ENCODE measurements at places on chromosomes 11 and 22.

DNA sequence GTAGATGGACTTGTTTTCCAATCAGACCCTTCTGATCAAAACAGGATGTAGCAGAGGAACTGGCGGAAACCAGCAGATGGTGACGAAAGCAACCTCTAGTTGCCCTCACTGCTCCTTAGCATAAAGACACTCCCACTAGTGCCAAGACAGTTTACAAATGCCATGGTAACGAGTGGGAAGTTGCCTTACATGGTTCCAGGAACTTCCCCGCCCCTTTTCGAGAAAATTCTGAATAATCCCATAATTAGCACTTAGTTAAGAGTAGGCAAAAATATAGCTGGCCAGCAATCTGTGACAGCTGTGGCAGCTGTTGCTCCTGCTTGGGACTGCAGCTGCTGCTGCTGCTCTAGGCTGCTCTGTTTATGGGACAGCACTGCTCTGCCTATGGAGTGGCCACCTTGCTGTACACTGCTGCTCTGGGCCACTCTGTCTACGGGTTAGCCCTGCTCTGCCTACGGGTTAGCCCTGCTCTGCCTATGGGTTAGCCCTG, 33.4 kb upstream of the SORL1 start:
- no peak for DNase-seq

DNA sequence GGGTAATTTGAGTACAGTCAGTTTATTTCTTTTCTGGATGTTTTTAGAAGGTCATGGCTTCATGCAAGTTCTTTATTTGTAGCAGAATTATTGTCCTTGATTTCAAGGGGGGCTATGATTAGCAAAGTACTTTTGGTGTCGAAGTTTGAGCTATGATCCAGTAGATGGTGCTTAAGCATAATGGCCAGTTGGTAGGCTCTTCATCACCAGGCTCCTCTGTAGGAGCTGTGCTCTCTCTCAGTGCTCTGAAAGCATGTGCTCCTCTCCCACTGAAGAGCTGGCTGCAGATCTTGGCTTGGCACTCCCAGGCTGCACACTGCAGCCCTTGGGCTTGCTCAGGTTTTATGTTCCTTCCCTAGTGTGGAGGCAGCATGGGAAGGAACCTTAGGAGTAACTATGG, 852.7 kb downstream of the LUZP2 start:
- no peak for DNase-seq

DNA sequence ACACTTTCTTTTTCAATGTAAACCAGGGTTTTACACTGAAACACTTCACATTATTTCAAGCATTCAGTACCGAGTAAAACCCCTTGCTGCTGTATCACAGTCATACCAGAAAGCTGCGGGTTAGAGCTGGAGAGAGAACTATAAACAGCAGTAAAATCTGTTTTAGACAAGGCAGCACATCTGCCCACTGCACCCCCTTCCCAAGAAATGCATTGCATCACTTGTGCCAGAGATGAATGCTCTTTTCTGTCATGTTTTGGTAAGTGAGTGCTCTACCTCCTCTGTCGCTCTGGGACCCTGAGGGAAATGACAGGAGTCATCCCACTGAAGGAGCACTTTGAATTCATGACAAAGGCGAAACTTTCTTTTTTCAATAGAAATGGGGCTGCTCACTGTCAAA, 107.2 kb downstream of the MAML2 start:
- no peak for DNase-seq

GRCh38 chr22:46462726-46463371, 74.6 kb downstream of the CELSR1 start:
- peak; percentile 66 for DNase-seq

DNA sequence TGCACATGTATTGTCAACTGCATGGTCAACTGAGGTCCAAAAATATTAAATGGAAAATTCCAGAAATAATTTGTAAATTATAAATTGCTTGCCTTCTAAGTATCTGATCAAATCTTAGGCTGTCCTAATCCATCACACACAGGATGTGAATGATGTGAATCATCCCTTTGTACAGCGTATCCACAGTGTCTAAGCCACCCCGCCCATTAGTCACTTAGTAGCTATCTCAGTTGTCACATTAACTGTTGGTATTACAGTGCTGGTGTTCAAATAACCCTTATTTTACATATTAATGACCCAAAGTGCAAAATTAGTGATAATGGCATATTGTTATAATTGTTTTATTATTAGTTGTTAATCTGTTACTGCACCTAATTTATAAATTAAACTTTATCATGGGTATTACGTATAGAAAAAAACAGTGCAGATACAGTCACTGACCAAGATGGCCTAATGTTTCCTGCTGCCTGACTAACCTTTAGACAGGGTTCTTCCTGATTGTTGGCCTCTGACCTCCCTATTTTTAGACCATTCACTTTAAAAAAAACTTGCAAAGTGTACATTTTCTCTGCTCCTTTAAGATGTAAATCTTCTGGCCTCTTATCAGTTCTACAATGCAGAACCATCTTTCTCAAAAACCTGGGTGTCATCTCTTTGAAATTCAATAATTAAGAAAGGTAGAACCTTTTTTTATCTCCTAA, 2.9 kb upstream of the SVIP start:
- no peak for DNase-seq

DNA sequence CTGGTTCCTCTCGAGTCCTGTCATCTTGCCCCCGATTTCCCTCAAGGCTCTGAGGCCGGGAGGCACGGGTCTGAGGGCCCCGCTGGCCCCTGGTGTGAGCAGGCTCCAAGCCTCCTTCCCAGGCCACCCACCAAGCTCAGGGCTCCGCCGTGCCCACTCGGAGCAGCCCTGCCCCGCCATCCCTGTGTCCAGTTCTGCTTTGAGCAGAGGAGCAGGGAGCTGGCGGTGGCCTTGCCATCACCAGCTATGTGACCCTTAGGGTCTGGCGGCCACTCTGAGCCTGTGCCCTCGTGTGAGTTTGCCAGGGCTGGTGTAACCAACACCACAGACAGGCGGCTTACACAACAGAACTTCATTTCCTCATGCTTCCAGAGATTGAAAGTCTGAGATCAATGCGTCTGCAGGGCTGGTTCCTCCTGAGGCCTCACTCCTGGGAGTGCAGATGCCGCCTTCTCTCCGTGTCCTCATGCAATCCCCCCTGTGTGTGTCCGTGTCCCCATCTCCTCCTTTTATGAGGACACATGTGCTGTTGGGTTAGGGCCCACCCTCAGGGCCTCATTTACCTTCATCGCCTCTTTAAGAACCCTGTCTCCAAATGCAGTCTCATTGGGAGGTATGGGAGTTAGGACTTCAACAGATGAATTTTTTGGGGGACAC, 36.5 kb upstream of the CELSR1 start:
- DNase-seq = no peak

GRCh38 chr11:12008790-12009616, 577 bp upstream of the DKK3 start:
- peak; percentile 90 for DNase-seq

- no peak for DNase-seq
These were observed 17.6 kb downstream of the NCAPD3 start for GRCh38 chr11:134206185-134206584.

GRCh38 chr11:35404388-35404775, 15.0 kb downstream of the SLC1A2 start:
- DNase-seq = peak; percentile 47

DNA sequence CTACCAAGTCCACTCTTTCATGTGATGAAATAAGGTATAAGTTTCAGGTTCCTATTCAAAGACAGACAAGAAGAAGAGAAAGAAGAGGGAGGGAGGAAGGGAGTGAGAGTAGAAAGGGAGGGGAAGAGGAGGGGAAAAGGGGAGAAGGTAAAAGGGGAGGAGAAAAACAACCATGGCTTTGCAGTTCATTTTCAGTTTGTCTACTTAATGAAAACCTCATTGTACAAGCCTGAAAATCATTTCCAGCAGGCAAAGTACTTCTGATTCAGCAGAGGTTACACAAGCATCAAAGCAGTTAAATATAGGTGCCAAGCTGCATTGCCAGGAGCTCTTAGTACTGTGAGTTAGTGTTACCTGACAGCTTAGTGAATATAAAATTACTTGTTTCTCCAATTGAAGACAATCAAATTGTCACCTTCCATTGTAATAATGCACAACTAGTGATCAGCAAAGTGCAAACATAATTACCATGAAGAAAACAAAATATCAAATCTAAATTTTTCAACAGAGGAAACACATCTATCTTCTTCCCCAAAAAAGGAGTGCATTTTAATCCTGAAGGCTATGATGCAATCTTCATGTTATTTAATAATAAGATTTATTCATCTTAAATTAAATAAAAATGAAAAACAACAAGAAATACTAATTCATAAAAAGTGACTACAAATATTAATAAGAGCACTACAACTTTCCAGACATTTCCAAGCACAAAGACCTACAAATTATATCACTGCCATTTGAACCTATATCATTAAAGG, 8.2 kb downstream of the SOX6 start:
- DNase-seq = no peak

DNA sequence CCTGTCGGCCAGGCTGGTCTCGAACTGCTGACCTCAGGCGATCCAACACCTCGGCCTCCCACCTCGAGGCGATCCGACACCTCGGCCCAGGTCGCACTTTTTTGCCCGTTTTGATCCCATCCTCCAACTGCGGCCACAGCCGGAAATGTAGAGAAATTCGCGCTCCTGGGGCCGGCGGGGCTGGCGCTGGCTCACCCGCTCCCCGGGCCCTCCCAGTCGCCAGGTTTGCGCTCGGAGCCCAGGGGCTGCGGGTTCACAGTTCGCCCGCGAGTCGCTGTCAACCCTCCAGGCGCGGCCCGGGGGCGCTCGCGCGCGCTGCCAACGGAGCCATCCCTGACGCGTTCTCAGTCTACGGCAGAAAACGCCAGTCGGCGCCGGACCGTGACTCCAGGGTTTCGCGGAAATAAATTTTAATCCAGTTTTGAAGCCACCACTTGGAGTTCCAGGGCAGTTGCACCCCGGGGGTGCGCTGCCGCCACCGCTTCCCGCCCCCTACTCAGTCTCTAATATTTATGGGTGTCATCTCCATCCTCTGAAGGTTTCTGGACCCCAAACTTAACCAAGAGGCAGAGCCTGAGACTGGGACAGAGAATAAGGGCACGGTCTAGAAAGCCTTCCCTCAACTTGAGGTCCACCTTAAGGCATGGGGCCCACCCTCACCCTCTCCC, 1.5 kb upstream of the KLHDC7B start:
- peak; percentile 83 for DNase-seq

DNA sequence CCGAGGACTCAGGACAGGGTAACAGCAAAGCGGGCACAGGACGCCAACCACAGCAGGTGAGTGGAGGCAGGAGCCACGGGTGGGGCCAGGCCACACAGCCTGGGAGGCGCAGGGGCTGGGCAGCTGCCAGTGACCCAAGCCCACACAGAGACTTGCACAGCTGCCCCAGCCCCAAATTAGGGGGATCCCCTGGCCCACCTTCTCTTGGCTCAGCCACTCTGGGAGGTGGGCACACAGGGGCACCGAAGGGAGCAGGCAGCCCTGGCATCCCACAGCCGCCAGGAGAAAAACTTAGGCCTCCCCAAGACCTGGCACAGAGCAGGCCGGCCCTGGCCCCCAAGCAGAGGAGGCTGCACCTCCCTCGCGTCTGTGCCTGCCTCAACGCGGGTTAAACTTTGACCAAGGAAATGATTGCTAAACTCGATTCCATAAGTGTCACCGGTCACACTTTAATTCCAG, at the start of gene SLC22A12:
TSS of gene SLC22A12 (plus strand) at position 458 of the 459 bp plus-strand sequence. CDS start 337 bp downstream, outside the sequence.
- no peak for DNase-seq

GRCh38 chr11:82898241-82898640, 2.0 kb downstream of the PRCP start:
- DNase-seq = no peak

- DNase-seq = no peak
These were observed 13.4 kb downstream of the ABTB2 start for GRCh38 chr11:34344410-34344767.

- peak; percentile 33 for DNase-seq
These were observed 717.9 kb upstream of the LUZP2 start for GRCh38 chr11:23778971-23779370.

- DNase-seq = no peak
These were observed 55.6 kb downstream of the ARHGEF12 start for GRCh38 chr11:120391854-120392253.

GRCh38 chr11:78400116-78400515, 17.5 kb downstream of the GAB2 start:
- DNase-seq = no peak

- no peak for DNase-seq
These were observed 79.5 kb downstream of the SC5D start for GRCh38 chr11:121372028-121372427.

GRCh38 chr11:26820739-26821138, 98.9 kb upstream of the SLC5A12 start:
- peak; percentile 81 for DNase-seq

GRCh38 chr11:15189641-15190365, 75.1 kb downstream of the INSC start:
- DNase-seq = no peak

GRCh38 chr22:49116486-49117120, 711.1 kb downstream of the BRD1 start:
- no peak for DNase-seq

DNA sequence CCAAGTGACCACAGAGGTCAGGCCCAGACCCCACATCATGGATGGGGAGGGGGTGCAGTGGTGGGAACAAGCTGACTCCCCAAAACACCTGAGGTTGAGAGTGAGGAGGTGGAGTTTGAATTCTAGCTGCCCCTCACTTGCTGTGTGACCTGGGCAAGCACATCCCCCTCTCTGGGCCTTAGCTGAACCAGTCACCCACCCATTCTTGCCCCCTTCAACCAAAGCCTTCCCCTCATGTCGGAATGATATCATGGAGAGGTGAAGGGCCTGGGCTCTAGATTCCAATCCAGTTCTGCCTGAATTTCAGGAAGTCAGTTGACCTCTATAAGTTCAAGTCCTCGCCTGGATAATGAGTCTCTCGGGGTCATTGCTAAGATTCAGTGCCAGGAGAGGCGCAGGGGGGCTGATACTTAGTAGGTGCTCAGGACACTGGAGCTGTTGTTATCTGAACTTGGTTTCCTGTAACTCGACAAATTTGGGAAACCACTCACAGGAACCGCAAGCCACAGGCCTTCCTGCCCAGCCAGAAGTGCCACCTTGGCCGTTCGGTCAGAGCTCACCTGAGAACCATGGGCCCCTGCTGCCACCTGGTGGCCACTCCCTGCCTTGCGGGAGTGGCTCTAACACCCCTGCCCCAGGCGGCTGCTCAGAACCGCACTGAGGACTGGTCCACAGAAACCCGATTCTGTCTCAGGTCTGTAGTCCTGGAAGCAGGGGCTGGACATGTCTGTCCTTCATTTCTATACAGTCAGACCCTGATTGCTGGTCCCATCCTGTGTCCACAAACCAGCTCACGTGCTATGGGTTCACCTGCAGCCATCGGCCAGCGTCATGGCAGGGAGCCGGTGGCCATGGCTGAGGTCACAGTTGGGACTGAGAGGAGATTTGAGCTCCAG, 6.9 kb downstream of the CDC42EP1 start:
- DNase-seq = peak; percentile 57

DNA sequence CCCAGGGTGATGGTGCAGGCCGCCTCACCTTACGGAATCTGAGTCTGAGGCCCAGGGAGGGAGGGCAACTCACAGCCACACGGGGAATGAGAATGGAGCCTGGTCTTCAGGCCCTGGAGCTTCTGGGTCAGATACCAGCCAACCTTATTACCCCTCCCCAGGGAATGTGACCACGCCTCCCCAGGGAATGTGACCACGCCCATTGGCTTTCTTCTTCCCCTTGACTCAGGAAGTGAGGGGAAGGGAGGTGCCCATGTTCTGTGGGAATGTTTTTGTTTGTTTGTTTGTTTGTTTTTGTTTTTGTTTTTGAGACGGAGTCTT, 57.5 kb upstream of the RBFOX2 start:
- DNase-seq = no peak

Measured in AG08395 (cell line).